GM12878 (cell line): ENCODE measurements at places on chromosomes 16 and 17. TPM values are rescaled to one million over a fixed set of nuclear protein-coding genes. Genes with fewer than 3 reads are reported as not detected.
A peak's percentile ranks its signal among the peaks of the same experiment; 100 is the strongest.

DNA sequence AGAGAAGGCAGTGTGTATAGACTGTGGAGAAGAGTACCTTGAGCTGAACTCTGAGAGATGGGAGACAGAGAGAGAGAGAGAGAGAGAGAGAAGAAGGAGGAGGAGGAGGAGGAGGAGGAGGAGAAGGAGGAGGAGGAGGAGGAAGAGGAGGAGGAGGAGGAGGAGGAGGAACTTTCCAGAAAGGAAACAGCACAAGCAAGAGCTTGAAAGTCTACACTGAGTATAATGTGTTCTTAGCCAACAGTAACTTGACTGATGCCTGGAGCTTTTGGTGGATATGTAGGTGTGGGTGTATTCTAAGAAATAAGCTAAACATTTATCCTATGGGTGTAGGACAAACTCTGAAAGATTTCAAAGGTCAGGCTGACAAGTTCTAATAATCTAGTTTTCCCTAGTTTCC is 116.4 kb downstream of the SNX11 start:
- no peak for DNase-seq
- H3K4me3 ChIP-seq: no peak overlapping the region
- H3K27ac ChIP-seq: no peak overlapping the region
- no peaks in the 10 kb centered on the region for H3K4me1 ChIP-seq
- H3K36me3 ChIP-seq: no peaks in the 10 kb centered on the region; the same call in 1 of the 2 replicates

DNA sequence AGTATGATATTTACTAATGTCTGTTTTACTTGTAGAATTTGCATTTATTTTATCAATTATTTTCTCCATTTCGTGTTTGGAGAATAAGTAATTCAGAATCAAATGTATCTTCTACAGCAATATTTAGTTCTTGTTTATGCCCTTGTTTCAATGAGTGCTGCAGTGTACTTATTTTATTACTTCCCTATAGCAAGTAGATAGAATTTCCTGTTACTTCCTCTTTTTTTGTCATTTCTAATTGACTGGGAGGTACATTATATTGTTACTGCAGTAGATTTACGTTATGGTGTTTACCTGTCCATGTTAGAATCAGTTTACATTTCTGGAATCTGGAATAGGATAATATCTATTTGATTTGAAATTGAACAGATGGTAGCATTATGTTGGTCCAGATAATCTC is 71.2 kb downstream of the OMG start:
- DNase-seq: no peak
- H3K4me1 ChIP-seq: no peaks in the 10 kb centered on the region
- H3K27me3 ChIP-seq: no peaks in the 10 kb centered on the region
- H3K27ac ChIP-seq: no peak overlapping the region
- no peaks in the 10 kb centered on the region; the same call in 1 of the 2 replicates for H3K36me3 ChIP-seq

DNA sequence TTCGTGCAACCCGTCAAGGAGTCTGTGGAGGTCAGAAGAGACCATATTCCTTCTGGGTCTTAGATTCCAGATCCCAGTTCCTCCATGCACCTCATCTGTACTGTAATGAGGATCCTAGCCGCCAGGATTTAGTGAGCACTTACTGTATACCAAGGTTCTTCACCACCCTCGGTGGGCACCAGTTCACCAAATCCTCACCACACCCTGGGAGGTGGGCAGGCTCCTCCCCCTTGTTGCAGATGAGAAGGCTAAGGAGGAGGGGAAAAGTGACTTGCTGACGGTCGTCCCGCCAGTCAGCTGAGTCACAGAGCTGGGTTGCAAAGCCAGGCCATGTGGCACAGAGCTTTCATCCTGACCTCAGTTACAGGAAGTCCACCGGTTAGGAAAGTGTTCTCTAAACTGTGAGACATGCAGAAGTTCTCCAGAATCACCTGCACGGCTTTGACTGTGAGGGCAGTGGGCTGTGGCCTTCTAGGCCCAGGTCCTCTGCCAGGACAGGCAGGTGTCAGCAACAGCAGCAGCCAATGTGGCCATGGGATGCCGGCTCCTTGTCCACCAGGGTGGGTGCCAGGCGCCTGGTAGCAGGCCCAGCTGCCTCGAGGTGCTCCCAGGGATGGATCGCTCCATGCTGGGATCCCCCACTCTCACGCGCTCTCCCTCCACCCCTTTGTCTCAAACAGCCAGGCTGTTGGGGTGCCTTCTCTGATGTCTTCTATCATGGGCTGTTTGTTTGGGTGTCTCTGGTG is 240.3 kb upstream of the GSE1 start:
- H3K4me3 ChIP-seq: no peak overlapping the region
- H3K4me1 ChIP-seq: no peaks in the 10 kb centered on the region
- H3K27ac ChIP-seq: no peak overlapping the region
- DNase-seq: no peak

DNA sequence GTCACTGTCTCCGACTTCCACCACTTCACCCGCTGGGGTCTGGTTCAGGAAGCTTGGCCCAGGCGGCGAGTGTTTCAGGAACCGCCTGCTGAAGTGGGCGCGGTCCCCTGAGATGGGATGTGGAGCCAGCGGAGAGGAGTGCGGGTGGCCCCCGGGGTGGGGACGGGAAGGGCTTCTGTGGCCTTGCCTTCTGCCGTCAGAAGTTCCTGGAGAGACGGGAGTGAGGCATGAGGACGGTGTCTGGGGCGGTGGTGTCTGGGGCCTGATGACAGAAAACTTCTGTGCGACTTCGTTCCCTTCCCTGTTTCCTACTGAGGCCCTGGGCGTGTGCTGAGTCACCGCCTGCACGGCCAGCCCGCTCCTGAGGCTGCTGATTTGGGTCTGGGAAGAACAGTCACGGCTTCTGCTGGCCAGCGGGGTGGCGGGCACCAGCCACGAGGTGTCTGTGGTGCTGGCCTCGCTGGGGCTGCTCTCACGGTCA is 12.3 kb upstream of the NLRC3 start:
- H3K27me3 ChIP-seq: no peaks in the 10 kb centered on the region
- H3K27ac ChIP-seq: no peak overlapping the region
- no peak overlapping the region for H3K4me3 ChIP-seq

DNA sequence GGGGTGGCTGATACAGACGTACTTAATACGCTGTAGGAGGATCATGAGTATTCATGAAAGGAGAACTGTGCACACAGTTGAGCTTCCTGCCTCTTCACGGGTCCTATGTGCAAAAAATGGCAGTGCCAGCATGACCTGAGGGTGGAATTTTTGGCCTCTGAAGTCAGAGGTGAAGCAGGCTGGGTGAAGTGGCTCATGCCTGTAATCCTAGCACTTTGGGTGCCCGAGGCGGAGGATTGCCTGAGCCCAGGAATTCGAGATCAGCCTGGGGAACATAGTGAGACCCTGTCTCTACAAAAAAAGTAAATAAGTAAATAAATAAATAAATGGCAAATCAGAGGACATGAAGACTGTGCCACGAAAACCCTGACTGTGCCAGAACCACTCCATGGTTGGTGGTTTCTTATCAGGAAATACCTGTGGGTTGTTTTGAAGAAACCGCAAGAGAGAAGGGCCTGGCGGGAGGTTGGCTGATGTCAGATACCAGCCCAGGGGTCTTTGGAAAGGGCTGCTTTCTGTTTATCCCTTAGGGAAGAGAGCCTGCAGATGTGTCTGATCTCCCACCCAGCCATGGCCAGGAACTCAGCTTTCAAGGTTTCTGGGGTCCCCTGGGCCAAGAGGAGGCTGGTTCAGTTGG is 3.4 kb downstream of the ASPSCR1 start:
- H3K27ac ChIP-seq: no peak overlapping the region
- no peak overlapping the region for H3K4me3 ChIP-seq
- no peak for DNase-seq
- H3K27me3 ChIP-seq: no peaks in the 10 kb centered on the region
- H3K36me3 ChIP-seq: peaks cover 10% of the 10 kb centered on the region

DNA sequence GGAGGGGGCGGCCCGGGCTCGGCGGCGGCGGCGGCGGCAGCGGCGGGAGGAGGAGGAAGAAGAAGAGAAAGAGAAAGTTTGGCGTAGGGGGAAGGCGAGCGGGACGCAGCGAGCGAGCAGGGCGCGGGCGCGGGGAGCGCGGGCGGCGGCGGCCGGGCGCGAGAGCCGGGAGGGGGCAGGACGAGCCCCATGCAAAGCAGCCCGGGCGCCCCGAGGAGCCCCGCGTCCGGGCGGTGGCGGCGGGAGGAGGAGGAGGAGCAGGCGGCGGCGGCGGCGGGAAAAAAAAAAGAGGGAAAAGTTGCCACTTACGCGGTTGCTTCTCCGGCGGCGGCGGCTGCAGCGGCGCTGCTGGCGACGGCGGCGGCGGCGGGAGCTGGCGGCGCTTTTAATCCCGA is 10.3 kb upstream of the ZFHX3 start:
- no peaks in the 10 kb centered on the region for H3K36me3 ChIP-seq
- H3K27me3 ChIP-seq: peaks cover 4% of the 10 kb centered on the region
- peak overlapping the region; percentile 39; the same call in 1 of the 2 replicates for H3K27ac ChIP-seq
- peak overlapping the region; percentile 72; the same call in 1 of the 2 replicates for H3K4me3 ChIP-seq
- peaks cover 13% of the 10 kb centered on the region for H3K4me1 ChIP-seq

- peak overlapping the region; percentile 82 for H3K4me3 ChIP-seq
- H3K27me3 ChIP-seq: no peaks in the 10 kb centered on the region
- DNase-seq: no peak
These were observed 718 bp downstream of the NDUFAB1 start for GRCh38 chr16:23595246-23595950.

- H3K27me3 ChIP-seq: no peaks in the 10 kb centered on the region
- no peak overlapping the region for H3K4me3 ChIP-seq
- H3K4me1 ChIP-seq: peaks cover 19% of the 10 kb centered on the region
- no peak overlapping the region for H3K27ac ChIP-seq
- no peaks in the 10 kb centered on the region for H3K36me3 ChIP-seq
These were observed 7.7 kb downstream of the CDH1 start for GRCh38 chr16:68744744-68745280.

GRCh38 chr16:54546521-54546920 is 259.9 kb upstream of the IRX3 start:
- DNase-seq: no peak
- no peak overlapping the region for H3K4me3 ChIP-seq
- no peak overlapping the region for H3K27ac ChIP-seq
- no peaks in the 10 kb centered on the region for H3K36me3 ChIP-seq

DNA sequence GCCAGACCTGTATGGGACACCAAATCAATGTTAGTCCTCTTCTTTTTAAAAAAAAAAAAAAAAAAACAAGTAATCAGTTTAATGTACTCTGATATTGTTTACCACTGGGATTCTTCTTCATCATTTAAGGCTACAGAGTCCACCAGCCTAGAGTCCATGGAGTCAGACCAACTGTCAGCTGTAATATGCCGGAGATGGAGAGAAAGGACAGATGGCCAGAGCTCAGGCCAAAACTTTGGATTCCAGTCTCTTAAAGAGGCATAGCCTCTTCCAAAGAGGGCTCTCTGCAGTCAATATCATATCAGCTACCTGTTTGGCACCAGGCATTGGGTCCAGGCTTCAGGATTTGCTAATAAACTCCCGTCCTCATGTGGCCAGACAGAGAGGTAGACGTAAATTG is 469.6 kb upstream of the HSBP1 start:
- no peak for DNase-seq
- H3K27ac ChIP-seq: no peak overlapping the region
- H3K36me3 ChIP-seq: no peaks in the 10 kb centered on the region
- no peaks in the 10 kb centered on the region for H3K4me1 ChIP-seq
- no peak overlapping the region for H3K4me3 ChIP-seq
- H3K27me3 ChIP-seq: no peaks in the 10 kb centered on the region

DNA sequence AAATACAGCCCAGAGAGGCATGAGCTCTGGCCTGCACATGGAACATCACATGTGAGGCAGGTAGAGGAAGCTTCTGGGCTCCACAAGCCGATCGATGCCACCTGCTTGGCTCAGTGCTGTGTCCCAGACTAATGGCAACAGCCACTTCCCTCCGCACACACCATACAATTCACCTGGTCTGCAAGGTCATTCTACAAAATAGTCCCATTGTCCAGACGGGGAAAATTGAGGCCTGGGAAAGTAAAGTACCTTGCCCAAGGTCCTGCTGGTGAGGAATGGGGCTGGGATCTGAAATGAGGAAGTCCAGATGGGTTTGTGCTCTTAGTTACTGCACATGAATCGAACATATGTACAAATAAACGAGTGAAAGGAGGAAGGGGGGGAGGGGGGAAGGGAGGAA is 88.0 kb downstream of the LITAF start:
- no peaks in the 10 kb centered on the region for H3K27me3 ChIP-seq
- H3K4me3 ChIP-seq: no peak overlapping the region
- H3K27ac ChIP-seq: no peak overlapping the region
- H3K36me3 ChIP-seq: no peaks in the 10 kb centered on the region

DNA sequence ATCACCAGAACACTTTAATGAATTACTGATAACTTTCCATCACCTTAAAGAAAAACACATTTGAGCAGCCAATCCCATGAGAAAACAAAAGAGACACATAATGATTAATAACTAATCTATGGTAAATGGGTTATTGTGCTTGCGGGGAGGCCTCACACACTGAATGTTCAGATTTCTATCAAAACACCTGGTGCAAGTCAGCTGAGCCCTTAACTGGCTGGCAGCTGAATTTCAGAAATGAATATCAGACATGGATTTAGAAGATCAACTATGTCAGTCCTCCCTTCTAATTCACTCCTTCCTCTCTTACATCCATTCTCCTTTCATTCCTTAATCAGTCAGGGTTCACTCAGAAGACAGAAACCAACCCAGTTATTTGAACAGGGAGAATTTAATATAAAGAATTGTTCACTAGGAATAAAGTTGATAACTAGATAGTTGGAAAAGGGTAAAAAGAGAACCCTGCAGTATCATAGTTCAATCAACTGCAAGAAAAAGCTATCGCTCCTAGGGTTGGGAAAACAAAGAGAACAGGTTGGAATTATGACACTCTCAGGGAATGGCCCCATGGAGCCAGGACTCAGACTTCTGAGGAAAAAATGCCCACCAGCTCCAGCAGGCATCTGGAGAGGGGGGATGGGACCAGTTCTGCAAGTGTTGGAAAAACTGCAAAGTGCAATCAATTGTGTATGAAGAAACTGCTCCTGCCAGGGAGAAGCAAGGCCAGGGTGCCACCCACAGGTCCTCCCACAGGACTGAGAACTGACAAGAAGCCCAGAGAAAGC is 577.1 kb upstream of the CDH5 start:
- no peak overlapping the region for H3K4me3 ChIP-seq
- H3K27ac ChIP-seq: no peak overlapping the region
- H3K27me3 ChIP-seq: no peaks in the 10 kb centered on the region
- H3K36me3 ChIP-seq: no peaks in the 10 kb centered on the region

- no peak for DNase-seq
- H3K27me3 ChIP-seq: no peaks in the 10 kb centered on the region
- H3K4me3 ChIP-seq: no peak overlapping the region
- H3K4me1 ChIP-seq: peaks cover 9% of the 10 kb centered on the region
- no peaks in the 10 kb centered on the region for H3K36me3 ChIP-seq
These were observed 11.0 kb upstream of the RAB5C start for GRCh38 chr17:42165751-42166150.

- no peak overlapping the region for H3K4me3 ChIP-seq
- H3K36me3 ChIP-seq: no peaks in the 10 kb centered on the region
- H3K27me3 ChIP-seq: no peaks in the 10 kb centered on the region
- H3K27ac ChIP-seq: no peak overlapping the region
- no peak for DNase-seq
- H3K4me1 ChIP-seq: no peaks in the 10 kb centered on the region
These were observed 112.0 kb downstream of the LITAF start for GRCh38 chr16:11474617-11475291.

The TXNL4B gene
- 21.0 and 22.6 TPM in 2 replicates for polyA plus RNA-seq

The MT4 gene
- not detected in 2 replicates for polyA plus RNA-seq

The KRT13 gene
- polyA plus RNA-seq: not detected in 2 replicates

The TP53TG3D gene
- polyA plus RNA-seq: not detected in 2 replicates

The OTOP3 gene
- polyA plus RNA-seq: not detected in 2 replicates

The ABCA8 gene
- polyA plus RNA-seq: not detected in 2 replicates

The DHRS7C gene
- not detected in 2 replicates for polyA plus RNA-seq
